ENCODE measurements at places on chromosomes 16 and 17.

- DNase-seq, result no peak
Measured at GRCh38 chr16:3144321-3144983, 9.6 kb downstream of the ZNF213 start.

DNA sequence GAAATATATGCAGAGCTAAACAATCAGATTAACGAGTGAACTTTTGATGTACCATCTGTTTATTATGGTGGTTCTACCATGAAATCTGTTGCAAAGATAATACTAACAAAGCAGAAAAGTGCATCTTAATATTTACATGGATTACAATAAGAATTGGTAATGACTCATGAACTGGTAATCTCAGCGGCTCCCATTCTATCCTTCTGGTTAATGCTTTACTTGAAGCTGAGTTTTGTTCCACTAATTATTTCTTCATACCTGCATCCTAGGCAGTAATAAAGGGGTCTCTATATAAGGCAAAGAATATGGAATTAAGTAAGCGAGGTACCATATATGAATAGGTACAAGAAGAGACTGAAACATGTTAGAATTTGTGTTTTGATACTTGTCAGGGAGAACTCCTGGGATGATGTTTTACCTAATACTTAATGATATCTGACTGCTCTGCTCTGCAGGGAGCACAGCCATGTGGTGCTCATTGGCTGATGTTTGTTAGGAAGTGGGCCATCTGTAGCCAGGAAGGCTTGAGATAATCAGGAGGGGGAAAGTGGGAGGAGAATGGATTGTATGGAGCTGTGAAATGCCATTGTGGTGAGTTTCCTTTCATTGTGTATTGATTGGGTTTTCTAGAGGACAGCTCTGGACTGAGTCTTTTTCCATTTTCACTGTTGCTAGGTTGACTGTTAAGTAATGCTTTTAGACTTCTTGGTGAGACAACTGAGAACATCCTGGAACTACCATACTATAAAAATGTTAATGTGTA is 52.6 kb downstream of the MAP2K6 start:
- DNase-seq, result no peak

DNA sequence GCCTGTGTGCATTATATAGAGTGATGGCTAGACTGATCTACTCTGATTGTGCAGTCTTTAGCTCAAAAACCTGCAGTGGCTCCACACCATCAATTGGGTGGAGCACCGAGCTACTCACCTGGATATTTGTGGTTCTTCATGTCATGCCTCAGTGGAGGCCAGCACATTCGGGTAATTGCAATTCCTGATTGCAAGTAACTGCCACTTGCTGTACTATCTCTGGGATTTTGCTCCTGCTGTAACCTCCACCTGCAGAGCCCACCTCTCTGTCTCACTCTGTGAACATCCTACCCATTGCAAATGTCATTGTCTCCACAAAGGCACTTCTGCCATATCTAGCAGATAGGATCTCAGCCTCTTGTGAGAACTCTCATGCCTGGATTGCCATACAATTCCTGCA is 1.7 kb upstream of the CCL1 start:
- DNase-seq, result no peak

DNA sequence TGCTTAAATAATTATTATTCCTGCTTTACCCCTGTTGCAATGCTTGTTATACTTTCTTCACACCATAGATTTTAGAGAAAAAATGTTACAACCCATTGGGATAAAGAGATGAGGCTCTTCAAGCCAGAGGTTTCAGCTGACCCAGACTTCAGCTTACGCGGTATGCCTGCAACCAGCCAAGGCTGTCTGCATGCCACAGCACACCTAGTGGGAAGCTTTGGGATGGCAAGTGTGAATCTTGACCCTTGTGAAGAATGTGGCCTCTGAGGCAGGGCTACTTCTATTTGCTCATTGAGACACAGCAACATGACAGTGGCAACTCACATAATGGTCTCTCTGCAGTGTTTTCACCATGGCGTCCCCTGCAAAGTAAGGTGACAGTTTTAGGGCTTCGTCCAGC is 193.9 kb upstream of the PIRT start:
- no peak for DNase-seq

GRCh38 chr17:82882715-82883418 is 43.0 kb upstream of the ZNF750 start:
- DNase-seq, result peak; percentile 38

DNA sequence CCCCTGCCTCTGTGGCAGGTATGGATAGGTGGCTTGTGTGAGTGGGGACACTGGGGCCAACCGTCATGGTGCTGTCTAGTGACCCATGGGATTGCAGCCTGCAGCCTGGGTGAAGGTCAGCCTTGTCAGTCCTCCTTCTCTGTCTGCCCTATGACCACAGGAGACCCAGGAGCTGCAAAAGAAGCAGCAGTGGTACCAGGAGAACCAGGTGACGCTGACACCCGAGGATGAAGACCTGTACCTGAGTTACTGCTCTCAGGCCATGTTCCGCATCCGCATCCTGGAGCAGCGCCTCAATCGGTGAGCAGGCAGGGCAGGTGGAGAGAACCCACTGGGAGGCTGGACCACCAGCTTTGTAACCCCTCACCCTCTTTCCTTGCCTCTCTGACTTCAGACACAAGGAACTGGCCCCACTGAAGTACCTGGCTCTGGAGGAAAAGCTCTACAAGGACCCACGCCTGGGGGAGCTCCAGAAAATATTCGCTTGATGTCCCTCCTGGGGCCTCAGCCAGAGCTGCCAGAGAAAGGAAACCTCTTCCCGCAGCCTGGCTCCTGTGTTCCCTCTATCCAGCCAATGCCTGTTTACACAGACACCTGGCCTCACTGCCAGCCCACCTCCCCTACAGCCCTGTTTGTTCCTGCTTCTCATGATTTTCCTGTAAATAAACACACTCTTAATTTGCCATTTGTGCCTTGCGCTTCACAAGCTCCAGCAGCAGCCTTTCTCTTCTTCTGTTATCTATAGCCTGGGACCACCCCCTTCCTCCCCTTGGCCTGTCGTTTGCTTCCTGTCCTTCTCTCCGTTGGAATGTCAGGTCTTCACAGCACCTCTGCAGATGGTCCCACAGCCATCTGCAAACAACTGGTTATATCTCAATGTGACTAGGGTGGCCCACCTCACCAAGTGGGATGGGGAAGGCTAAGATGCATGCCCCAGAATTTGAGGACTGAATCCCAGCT is 4.5 kb upstream of the KATNB1 start:
- DNase-seq, result no peak

DNA sequence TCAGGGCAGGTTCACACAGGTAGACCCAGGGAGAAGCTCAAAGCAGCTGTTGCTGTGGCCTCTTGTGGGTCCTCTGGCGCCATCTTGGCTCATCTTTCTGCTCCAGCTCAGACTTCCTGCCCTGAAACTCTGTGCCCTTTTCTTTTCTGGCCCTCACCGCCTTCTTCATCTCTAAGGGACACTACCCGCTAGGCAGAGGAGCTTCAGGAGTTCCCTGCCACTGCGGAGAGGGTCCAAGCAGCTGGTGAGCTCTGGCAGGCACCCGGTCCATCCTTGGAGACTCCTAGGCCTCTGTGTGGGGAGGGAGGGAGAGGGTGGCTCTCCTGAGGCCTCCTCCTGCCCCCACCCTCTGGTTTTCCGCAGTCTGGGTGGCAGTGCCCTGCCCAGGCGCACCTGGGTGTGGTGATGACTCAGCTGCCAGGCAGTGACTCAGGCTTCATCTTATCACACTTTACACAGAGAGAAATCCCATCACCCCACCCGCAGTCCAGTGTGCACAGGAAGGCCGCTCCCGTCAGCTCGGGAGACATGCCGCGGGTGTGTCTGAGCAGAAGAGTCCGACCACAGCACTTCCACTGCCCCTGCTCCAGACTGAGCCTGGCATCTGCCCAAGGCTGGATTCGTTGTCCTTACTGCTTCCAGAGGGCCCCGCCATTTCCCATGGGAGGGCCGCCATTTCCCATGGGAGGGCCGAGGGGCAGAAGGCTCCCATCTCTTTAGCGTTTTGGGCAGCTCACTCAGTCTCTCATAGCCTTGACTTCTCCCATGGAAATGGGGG is 7.3 kb downstream of the NT5C start:
- DNase-seq, result peak; percentile 55

- DNase-seq, result no peak
Measured at GRCh38 chr17:65035191-65035590, 21.3 kb downstream of the GNA13 start.

DNA sequence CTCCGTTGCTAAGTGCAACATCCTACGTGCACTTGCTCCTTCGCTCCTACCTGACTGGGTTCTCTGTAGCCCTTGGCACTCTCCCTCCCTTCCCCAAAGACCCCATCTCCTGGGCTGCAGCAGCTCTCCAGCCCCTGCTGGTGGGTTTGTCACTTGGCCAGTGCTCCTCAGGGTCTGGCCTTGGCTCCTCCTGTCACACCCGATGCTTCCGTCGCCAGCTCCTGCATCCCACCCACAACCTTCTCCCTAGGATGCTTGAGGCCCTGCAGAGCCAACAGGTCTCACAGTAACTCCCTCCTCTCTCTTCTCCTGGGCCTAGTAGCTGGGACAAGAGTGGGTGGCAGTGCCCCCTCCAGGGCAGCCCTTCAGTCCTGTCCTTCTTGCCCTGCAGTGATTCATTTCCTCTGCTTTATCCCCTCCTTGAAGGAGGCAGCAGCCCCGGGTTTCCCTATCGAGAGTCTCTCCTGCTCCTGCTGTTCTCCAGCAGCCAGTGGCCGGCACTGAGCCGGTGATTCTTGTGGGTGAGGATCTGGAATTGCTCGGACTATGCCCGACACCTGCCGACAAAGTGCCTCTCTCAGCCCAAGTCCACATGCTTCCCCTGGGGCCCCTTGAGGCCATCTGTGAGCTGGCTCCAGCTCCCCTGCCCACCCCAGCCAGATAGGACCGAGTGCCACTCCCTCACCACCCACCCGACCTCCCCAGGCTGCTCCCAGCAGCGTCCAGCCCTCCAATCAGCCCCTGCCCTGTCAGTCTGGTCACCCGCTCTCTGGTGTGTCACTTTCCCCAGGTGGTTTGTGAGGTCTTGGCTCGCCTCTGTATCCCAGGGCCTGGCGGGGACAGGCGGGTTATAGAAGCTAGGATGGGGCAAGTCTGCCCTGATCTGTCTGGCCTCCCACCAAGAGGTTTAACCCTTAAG is 3.8 kb downstream of the LITAFD start:
- DNase-seq, result no peak

DNA sequence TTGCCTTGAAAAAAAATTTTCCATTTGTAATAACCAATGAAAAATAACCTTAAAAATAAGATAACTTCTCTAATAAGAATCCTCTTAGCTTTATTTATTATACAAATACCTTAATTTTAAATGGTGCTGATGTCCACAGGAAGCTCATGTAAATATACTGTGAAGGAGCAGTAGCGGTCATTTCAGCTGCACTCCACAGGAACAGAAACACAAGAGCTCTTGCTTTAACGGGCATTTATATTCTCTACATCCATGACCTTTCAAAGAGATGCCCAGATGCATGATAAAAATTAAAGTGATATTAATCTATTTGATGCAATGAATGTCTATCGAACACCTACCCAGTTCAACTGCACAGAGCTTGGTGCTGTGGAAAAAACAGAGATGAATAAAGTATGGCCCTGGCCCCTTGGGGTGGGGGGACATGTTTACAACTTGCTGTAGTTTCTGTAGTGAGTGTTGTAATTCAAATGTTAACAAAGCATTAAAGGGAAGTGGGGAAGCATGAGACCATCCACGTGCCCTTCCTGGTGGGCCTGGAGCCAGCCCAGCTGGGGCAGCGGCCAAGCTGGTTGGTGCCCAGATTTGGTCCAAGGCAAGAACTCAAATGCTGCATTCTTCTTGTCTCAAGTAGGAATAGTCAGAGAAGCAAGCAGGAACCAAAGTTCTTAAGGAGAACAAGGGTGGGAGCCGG is 47.9 kb downstream of the IQCK start:
- DNase-seq, result no peak

- no peak for DNase-seq
Measured at GRCh38 chr17:81923302-81924260, 4.0 kb downstream of the MAFG start.

DNA sequence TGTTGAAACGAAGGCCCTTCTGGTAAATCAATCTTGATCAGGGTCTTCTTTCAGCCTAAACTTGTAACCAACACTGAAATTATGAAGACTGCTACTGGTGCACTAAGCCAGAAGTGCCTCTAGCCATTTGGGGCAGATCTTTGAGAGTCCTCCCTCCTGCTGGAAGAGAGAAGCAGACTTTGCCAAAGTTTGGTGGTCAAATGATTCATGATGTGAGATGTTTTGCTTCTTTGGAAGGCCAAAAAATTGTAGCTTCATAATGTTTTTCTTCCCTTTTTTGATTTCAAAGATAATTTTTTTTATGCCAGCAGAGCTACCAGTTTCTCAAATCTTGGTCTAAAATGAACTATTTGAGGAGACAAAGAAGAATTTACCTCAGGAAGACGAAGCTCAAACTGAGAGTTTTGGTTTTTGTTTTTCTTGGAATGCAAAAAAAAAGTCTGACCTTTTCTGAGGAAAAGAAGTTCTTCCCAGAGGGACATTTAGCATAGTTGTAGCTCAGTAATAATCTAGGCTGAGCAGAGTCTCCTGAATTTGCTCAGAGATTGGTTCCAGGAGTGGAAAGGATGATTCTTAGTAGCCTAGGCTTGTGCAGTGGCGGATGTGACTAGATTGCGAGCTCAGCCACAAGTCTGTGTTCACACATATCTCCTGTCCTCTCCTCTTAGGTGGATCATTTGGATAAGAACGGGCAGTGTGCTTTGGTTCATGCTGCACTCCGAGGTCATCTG is 50.9 kb downstream of the CYB561 start:
- DNase-seq, result no peak

- DNase-seq, result no peak
Measured at GRCh38 chr16:88691924-88692560, 5.7 kb upstream of the SNAI3 start.
